ENCODE measurements at places on chromosomes 11 and 22. TPM values are rescaled to one million over a fixed set of nuclear protein-coding genes. Genes with fewer than 3 reads are reported as not detected.

MUC6 gene
- not detected for total RNA-seq

ROBO3 gene
- 10.4 TPM for total RNA-seq

PRRG4 gene
- total RNA-seq = 0.24 TPM

SEPTIN3 gene
- total RNA-seq = 2.8 TPM

KLHL35 gene
- total RNA-seq = 0.12 TPM

DPP3 gene
- 89.7 TPM for total RNA-seq

ENTHD1 gene
- 0.95 TPM for total RNA-seq

SHANK2 gene
- not detected for total RNA-seq

ANKK1 gene
- total RNA-seq = 0.07 TPM

SESN3 gene
- total RNA-seq = 13.9 TPM

CREB3L1 gene
- not detected for total RNA-seq

PDHX gene
- total RNA-seq = 35.5 TPM

GAB2 gene
- total RNA-seq = 11.1 TPM

ARHGAP20 gene
- not detected for total RNA-seq

BEST1 gene
- 0.48 TPM for total RNA-seq

CAVIN3 gene
- 29.2 TPM for total RNA-seq

FGF19 gene
- total RNA-seq = not detected

OR5AP2 gene
- total RNA-seq = not detected

C11orf42 gene
- total RNA-seq = not detected

TESMIN gene
- total RNA-seq = 7.3 TPM

DDT gene
- 105 TPM for total RNA-seq

PLEKHB1 gene
- 16.0 TPM for total RNA-seq

TM7SF2 gene
- total RNA-seq = 21.0 TPM

ADM2 gene
- total RNA-seq = 7.4 TPM

CDHR5 gene
- not detected for total RNA-seq

BIK gene
- total RNA-seq = 4.1 TPM

PTPRJ gene
- 37.0 TPM for total RNA-seq
